ENCODE measurements at places on chromosomes 12 and 14.

DNA sequence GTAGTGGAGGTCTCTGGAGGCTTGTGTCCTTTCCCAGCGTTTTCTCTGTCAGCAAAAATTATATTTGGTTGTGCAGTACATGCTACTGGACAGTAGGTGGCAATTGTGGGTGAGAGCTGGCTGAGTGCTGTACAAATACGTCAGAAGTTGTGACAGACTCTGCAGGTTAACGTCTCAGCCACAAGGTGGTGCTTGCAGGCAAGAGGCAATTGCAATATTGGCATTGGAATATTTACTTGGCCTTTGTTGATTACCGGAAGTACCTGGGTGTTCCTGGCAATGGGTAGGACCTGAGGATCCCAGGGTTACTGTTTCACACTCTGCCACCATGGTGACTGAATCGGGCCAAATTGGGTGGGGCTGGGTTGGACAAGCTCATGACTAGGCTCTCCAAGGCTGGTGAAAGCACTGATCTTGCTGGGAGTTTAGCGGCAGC is 333.9 kb upstream of the LMO3 start:
- no peak for DNase-seq

- DNase-seq = no peak
Observed at GRCh38 chr12:53120685-53121525, 17.6 kb downstream of the SOAT2 start.

DNA sequence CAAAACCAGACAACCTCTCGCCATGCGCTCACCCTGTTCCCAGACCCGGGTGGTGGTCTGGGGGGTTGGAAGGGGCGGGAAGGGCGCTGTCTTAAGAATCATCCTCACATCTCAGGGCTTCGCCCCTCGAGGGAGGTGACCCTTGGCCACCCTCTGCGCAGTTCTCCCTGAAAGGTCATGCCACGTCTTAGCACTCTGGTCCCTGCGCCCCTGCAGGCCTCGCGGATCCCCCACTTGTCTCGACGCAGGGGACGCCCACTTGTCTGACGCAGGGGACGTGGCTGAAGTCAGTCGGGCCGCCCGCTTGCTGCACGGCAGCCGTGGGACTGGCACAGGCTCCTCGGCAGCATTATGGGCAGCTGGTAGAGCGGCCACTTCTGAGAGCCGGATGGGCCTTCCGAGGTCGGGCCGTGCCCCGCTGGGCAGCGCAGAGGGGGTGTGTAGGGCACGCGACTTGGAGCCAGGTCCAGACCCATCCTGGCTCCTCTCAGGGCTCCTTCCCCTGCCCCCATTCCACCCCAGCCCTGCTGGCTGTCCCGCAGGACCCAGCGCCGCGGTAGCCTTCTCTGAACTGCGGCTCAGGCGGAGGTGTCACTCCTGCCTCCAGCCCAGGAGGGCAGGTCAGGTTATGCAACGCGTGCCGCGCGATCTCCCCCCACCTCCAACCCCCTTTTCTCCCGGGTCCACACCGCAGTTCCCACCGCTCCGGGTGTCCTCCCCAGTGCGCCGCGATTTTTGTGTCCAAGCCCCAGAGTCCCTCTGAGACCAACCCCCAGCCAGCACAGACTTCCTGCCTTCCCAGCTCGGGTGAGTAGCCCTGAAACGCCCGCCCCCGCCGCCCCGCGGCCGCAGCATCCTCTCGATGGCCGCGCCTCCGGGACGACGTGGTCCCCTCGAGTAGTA is 40.9 kb upstream of the CAPRIN2 start:
- DNase-seq = no peak

GRCh38 chr12:127558361-127558760 is 708.6 kb upstream of the TMEM132C start:
- no peak for DNase-seq

- no peak for DNase-seq
Observed at GRCh38 chr14:100025111-100025510, 40.1 kb upstream of the EVL start.

DNA sequence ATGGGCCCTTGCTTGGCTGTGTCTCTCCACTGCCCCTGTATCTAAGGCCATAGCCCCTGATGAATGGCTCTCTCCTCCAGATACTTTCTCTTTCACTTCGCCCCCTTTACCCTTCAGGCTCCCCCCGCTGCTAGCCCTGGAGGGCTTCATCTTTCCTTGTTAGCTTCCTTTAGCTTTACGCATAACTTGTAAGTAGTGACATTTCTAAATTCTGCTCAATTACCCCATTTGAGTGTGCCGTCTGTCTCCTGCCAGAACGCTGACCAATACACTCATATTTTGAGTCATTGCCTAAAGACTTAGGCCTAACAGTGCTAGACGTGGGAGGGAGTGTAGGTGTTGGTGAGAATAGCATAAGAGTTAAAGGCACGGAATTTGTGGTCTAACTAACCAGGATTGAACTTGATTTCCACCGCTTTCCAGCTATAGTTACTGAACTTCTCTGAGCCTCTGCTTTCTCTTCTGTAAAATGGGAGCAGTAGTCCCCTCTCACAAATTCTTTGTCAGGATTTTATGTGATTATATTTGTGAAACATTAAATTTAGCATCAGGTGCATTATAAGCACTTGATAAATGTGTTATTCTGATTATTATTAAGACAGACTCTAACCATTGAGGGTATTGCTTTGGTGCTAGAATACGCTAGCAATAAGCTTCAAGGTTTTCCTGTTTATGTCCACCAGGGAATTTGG is 129.3 kb downstream of the ZFP36L1 start:
- DNase-seq = no peak

DNA sequence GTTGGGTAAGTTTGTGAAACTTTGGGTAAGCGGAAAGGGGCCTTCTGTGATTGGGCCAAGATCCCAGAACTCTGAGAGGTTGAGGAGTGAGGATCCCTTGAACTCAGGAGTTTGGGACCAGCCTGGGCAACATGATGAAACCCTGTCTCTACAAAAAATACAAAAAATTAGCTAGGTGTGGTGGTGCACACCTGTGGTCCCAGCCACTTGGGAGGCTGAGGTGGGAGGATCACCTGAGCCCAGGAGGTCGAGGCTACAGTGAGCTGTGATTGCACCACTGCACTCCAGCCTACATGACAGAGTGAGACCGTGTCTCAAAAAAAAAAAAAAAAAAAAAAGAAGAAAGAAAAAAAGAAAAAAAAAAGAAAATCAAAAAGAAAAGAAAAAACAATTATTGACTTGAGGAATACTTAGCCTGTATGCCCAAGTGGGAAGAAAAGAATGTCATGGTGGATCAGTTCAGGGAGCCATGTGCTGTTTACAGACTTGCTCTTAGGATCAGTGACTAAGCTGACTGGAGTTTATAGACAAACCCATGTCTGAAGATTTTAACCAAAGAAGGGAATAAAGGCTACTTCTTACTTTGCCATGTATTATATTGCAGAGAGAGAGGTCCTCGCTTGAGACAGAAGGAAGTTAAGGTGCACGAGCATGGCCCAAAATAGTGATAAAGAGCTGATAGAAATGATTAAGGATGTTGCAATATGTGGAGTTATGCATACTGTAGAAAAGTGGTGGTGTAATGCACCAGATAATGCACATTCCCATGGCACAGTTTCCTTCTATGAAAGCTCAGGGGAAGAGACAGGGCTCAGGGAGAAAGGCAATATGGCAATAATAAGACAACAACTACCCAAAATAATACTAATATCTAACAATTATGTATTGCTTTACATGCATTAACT is 881 bp downstream of the HSD17B6 start:
- DNase-seq = no peak

GRCh38 chr12:31510034-31510433 is 80.9 kb downstream of the DENND5B start:
- DNase-seq = no peak

GRCh38 chr14:70666361-70666686 is 24.6 kb downstream of the TTC9 start:
- DNase-seq = no peak
